ENCODE measurements at places on chromosomes 4 and X. TPM values are rescaled to one million over a fixed set of nuclear protein-coding genes. Genes with fewer than 3 reads are reported as not detected.

Gene UPF3B
- 1.5 TPM for total RNA-seq

Gene TBC1D9
- total RNA-seq, result 45.7 TPM

Gene IL3RA
- not detected for total RNA-seq

Gene NR0B1
- 0.07 TPM for total RNA-seq

Gene LRCH2
- 10.9 TPM for total RNA-seq

Gene GABRE
- total RNA-seq, result 33.6 TPM

Gene OPRPN
- not detected for total RNA-seq

Gene ARMCX4
- total RNA-seq, result 4.4 TPM

Gene TMPRSS11D
- not detected for total RNA-seq

Gene FAM133A
- 0.20 TPM for total RNA-seq

Gene SSX3
- total RNA-seq, result not detected

Gene MAGEA8
- not detected for total RNA-seq

Gene SH3BGRL
- total RNA-seq, result 50.8 TPM

Gene SATL1
- not detected for total RNA-seq

Gene HSFX1
- 1.7 TPM for total RNA-seq

Gene NSUN7
- not detected for total RNA-seq

Gene DGKK
- not detected for total RNA-seq

Gene RNF150
- total RNA-seq, result 3.3 TPM

Gene HSFX4
- not detected for total RNA-seq

Gene SMIM31
- total RNA-seq, result not detected

Gene EVC
- total RNA-seq, result 50.0 TPM

Gene SMR3B
- total RNA-seq, result not detected

Gene ASB11
- total RNA-seq, result not detected

Gene GPC3
- 19.5 TPM for total RNA-seq

Gene SUPT20HL1
- total RNA-seq, result 0.07 TPM

Gene TEX13C
- total RNA-seq, result not detected

Gene STATH
- total RNA-seq, result not detected

Gene RBPJ
- 123 TPM for total RNA-seq

Gene SYTL5
- 2.2 TPM for total RNA-seq

Gene FAM184B
- 0.10 TPM for total RNA-seq

Gene FANCB
- total RNA-seq, result 3.3 TPM

Gene PABPC1L2A
- not detected for total RNA-seq

Gene NPY2R
- 27.4 TPM for total RNA-seq

Gene DMRTC1
- not detected for total RNA-seq

Gene GYPE
- 2.1 TPM for total RNA-seq

Gene GALNT7
- 41.4 TPM for total RNA-seq

Gene MAGIX
- total RNA-seq, result 4.2 TPM

Gene DDX53
- total RNA-seq, result not detected

Gene MCF2
- total RNA-seq, result 0.07 TPM

Gene PCDH11X
- not detected for total RNA-seq

Gene RHOXF2
- total RNA-seq, result not detected

Gene FUNDC2
- total RNA-seq, result 59.2 TPM

Gene CT45A5
- not detected for total RNA-seq

Gene H2BW2
- not detected for total RNA-seq

Gene CSN1S1
- not detected for total RNA-seq

Gene FOXR2
- not detected for total RNA-seq

Gene SUPT20HL2
- total RNA-seq, result not detected

Gene SULT1E1
- 10.7 TPM for total RNA-seq

Gene SLC10A7
- 11.1 TPM for total RNA-seq

Gene NUP62CL
- not detected for total RNA-seq

Gene ADGRG4
- under 0.01 TPM for total RNA-seq

Gene SMS
- 167 TPM for total RNA-seq
